ENCODE measurements at places on chromosomes 13 and 19. TPM values are rescaled to one million over a fixed set of nuclear protein-coding genes. Genes with fewer than 3 reads are reported as not detected.
A peak's percentile ranks its signal among the peaks of the same experiment; 100 is the strongest.

Gene CYP4F8
- total RNA-seq, result not detected

DNA sequence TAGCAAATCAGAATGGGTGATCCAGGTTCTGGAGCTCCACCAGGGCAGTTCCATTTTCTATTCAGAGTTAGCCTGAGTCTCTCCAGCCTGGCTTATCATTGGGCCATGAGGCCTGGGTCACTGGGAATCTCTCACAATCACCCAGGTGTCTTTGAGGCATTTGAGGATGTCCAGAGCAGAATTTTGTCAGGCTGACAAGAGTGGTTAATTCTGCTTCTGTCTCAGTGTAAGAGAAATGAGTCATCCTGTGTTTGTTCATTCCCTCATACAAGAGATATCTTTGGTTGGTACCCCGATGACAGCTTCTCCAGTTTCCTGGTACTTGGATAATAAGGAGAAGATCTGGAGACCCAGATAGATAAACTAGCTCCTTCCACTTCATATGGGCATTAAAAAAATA, 10.4 kb downstream of the ZNF93 start:
- peak; percentile 0 for DNase-seq
- H3K4me3 ChIP-seq, result no peak overlapping the region
- no peak overlapping the region for H3K27ac ChIP-seq
- peaks cover 84% of the 10 kb centered on the region for H3K36me3 ChIP-seq
- no peaks in the 10 kb centered on the region for H3K4me1 ChIP-seq

DNA sequence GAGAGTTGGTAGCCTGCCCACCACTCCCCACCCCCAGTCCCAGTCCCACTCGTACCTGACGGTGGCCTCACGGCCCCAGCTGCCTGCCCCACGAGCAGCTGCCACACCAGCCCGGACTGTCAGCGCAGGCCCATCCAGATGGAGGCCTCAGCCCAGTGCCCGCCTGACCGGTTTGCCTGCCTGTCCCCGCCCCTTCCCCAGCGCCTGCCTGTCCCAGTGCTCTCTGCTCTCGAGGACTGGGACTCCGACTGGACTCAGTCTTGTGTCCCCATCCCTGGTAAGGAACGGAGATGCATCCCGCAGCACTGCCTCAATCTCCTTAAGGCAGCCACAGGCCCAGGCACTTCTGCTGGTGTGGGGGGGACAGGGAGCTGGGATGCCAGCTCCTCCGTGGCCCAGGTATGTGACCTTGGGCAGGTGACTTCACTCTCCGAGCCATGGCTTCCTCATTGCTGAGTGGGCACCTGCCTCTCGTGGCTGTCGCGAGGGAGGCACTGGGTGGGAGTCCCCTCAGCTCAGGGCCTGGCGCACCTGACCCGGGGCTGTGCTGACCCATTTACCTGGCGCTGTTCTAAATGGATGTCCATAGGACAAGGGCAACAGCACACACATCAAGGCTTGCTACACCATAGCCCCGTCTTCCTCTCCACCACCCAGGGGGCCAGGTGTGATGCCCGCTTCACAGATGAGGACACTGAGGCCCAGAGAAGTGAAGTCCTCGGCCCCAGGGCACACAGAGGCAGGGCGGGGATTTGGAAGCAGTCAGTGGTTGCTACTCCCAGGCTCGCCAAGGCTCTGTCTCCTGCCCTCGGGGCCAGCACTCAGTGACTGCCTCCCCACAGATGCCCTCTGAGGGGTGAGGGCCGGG, at the start of gene NKPD1:
TSS of gene NKPD1 (minus strand) at position 113 of the 868 bp plus-strand sequence. CDS start 832 bp downstream, outside the sequence.
- H3K4me3 ChIP-seq, result no peak within 1 kb of the TSS
- peaks cover 7% of the 10 kb centered on the region for H3K27me3 ChIP-seq
- H3K36me3 ChIP-seq, result no peaks in the 10 kb centered on the region
- H3K27ac ChIP-seq, result no peak within 1 kb of the TSS
- no peak for DNase-seq

- no peaks in the 10 kb centered on the region for H3K36me3 ChIP-seq
- no peak overlapping the region for H3K27ac ChIP-seq
- H3K4me1 ChIP-seq, result no peaks in the 10 kb centered on the region
- H3K27me3 ChIP-seq, result peaks cover 30% of the 10 kb centered on the region
- no peak overlapping the region for H3K4me3 ChIP-seq
Observed at GRCh38 chr19:17877696-17878095, 6.0 kb downstream of the SLC5A5 start.

- no peaks in the 10 kb centered on the region for H3K36me3 ChIP-seq
- no peak overlapping the region for H3K27ac ChIP-seq
- H3K4me3 ChIP-seq, result no peak overlapping the region
- no peaks in the 10 kb centered on the region for H3K4me1 ChIP-seq
- DNase-seq, result no peak
Observed at GRCh38 chr13:26030331-26030730, 21.5 kb downstream of the SHISA2 start.

Gene FCGBP
- total RNA-seq, result 0.54 TPM

Gene GPR18
- not detected for total RNA-seq

DNA sequence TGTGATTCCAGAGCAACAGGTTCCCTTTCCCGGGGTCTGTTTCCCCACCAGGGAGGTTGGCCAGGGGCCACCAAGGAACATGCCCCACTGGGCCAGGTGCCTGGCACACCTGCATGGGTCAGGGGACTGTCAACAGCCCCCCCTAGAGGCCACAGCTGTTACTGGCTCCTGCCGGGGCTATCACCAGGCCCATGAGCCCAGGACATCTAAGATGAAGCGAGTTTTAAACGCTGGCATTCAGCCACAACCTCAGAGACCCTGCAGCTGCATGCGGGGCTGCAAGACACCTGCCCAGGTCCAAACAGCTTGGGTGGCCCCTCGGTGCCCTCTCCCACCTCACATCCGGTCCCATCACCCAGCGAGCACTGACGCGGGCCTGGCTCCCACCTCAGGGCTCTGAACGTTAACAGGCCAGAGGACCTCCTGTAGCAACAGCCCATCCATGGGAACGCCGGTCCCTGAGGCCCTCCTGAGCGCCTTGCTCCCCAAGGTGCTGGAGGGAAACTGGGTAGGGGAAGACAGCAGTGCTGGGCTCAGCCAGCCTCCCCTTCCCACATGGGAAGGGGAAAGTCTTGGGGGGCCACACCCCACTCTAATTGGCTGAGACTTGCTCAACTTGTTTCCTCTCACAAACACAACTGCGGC, 12.0 kb downstream of the KHSRP start:
- no peaks in the 10 kb centered on the region for H3K36me3 ChIP-seq
- H3K4me1 ChIP-seq, result no peaks in the 10 kb centered on the region

Gene ENOX1
- total RNA-seq, result 3.7 TPM

Gene NPAS1
- total RNA-seq, result 13.0 TPM

DNA sequence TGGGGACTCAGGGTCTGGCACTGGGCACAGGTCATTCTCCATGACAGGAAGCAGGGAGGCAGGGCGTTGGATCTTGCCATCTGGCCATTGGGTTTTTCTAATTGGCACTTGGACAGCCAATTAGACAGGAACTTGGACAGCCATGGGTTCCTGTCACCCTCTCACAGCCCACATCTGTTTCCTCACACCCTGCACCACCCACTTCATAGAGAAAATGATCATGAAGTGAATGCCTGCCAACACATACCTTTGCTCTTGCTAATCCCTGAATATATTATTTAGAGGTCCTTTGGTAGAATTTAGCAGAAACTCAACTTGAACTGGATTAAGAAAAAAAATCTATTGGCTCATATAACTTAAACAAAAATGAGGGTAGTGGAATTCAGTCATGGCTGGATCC, 4.9 kb upstream of the OLFM2 start:
- H3K27ac ChIP-seq, result no peak overlapping the region
- H3K4me3 ChIP-seq, result no peak overlapping the region
- peaks cover 11% of the 10 kb centered on the region for H3K36me3 ChIP-seq
- DNase-seq, result peak; percentile 24

Measured in HFFc6 (cell line).